ENCODE measurements at places on chromosomes 13 and 19. TPM values are rescaled to one million over a fixed set of nuclear protein-coding genes. Genes with fewer than 3 reads are reported as not detected.

ZNF304 gene
- total RNA-seq, result 9.6 TPM

PGLYRP2 gene
- total RNA-seq, result not detected

GRCh38 chr19:1975162-1975480, 34.1 kb downstream of the CSNK1G2 start:
- DNase-seq, result no peak

KCNK6 gene
- 24.6 TPM for total RNA-seq

DNA sequence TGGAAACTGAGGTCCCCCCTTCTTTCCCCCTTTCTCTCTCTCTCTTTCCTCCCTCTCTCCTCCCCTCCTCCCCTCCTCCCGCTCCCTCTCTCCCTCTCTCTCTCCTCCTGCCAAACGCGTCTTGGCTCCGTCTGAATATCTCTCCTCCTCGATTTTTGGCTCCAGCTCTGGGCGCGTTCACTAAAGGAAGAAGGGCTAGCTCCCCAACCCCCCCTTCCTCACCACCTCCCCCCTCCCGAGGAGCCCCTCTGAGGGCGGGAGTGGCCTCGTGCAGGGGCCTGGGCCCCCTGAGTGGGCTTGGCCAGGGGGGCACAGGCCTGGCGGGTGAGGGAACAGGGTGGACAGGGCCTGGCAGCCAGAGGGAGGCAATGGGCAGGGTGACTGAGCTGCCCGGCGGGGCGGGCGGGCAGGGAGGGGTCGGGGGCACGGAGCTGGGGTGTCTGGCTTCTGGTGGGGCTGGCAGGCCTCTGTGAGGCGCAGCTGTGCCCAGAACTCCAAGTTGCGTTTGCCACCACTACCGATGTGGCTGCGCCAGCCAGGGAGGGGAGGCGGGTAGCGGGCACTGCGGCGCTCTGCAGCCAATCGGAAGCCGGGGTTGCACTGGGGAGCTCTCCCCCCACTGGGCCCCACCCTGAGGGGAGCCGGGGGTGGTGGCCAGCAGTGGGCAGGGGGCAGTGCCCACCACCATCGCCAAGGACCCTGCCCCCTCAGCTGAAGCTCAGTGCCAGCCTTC, 7.1 kb downstream of the NFIX start:
- DNase-seq, result peak; percentile 96

FUT1 gene
- 0.49 TPM for total RNA-seq

DNA sequence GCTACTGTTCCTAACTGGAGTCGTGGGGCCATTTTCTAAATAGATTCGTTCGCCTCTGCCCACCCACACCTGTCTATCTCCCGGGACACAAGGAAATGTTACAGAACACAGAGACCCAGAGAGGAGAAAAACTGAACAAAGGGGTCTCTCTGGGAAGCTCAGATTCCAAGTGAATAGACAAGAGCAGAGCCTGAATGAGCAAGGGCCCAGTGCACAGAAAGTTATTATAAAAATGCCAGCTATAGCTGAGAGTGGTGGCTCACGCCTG, 27.2 kb upstream of the FEM1A start:
- no peak for DNase-seq

WDR87 gene
- total RNA-seq, result not detected

ZNF440 gene
- 5.6 TPM for total RNA-seq

RASAL3 gene
- total RNA-seq, result 2.0 TPM

DNA sequence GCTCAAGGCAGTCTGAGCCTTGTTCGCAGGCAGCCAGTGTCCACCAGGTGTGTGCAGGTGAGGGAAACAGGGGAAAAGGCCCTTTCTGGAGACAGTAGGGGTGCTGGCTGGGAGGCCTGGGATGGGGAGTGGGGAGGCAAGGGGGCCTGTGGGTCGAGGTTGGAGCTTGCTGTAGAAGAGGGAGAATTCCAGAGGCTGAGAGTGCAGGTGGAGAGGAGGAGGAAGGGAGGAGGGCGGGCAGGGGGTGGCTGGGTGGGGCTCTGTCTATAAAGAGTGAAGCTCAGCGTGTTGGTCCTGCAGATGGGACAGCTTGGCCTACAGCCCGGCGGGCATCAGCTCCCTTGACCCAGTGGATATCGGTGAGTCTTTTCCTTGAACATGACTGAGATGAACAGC, at the start of gene CCL25:
CCL25 (plus strand) TSS at position 297 of the 396 bp plus-strand sequence. CDS start 290 bp downstream, outside the sequence.
- no peak for DNase-seq

HAUS8 gene
- 14.1 TPM for total RNA-seq

GRCh38 chr13:33207615-33207961, 78.0 kb downstream of the STARD13 start:
- DNase-seq, result no peak

GRCh38 chr13:65417953-65418352, 1812.2 kb downstream of the PCDH9 start:
- DNase-seq, result no peak

DNA sequence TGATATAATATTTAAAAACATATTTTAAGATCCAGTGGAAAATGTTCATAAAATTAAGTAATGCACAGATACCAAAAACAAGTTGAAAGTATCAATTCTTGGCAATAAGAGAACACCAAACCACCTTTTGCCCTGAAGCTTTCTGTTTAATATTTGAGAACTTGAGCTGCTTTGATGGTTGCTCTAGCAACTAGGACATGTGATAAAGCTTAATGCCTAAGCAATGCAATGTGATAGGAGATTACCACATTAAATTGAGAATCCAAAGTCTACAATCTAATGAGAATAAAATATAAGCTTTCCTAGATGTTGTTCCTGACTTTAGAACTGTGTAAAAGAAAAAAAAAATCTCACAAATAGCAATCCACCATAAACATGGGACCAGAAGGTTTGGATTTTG, 1367.5 kb upstream of the PCDH9 start:
- DNase-seq, result no peak

DNA sequence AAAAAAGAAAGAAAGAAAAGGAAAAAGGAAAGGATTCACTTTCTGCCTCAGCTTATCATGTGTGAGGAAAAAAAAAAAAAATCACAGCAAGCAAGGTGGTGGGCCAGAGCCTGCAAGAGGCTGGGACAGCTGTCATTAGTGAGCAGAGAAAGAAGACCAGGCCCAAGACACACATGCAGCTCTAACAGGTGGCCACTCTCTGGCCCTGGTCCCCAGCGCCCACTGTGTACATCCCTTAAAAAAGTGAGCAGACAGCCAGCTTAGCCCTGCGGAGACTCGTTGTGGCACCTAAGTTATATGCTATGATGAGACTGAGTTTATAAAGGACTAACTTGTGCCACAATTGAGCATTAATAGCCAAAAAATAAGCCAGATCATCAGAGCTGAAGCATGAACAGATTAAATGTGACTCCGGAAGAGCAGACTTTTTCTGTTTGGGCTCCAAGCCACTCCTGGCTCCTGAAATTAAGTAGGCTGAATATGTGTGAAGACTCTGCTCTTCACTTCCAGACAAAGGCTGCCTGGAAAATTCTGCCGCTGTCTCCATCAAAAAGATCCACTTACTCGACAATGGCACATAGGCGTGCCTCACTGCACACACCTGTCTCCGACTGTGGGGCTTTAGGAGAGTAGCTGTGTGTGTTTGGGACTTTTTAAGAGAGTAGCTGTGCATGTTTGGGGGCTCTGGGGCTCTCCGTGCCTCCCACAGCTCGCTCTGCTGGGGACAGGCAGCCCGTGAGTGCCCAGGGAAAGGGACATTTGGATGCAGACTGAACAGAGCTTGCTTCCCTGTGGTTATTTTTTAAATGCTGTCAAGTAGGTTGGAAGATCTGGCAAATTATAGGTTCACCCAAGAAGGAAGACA, 55.0 kb downstream of the LATS2 start:
- DNase-seq, result peak; percentile 60

GRCh38 chr19:4099041-4099764, 24.7 kb downstream of the MAP2K2 start:
- DNase-seq, result no peak

- DNase-seq, result peak; percentile 78
Measured at GRCh38 chr19:37999309-38000213, 92.6 kb downstream of the SIPA1L3 start.

SYNGR4 gene
- total RNA-seq, result not detected

DNA sequence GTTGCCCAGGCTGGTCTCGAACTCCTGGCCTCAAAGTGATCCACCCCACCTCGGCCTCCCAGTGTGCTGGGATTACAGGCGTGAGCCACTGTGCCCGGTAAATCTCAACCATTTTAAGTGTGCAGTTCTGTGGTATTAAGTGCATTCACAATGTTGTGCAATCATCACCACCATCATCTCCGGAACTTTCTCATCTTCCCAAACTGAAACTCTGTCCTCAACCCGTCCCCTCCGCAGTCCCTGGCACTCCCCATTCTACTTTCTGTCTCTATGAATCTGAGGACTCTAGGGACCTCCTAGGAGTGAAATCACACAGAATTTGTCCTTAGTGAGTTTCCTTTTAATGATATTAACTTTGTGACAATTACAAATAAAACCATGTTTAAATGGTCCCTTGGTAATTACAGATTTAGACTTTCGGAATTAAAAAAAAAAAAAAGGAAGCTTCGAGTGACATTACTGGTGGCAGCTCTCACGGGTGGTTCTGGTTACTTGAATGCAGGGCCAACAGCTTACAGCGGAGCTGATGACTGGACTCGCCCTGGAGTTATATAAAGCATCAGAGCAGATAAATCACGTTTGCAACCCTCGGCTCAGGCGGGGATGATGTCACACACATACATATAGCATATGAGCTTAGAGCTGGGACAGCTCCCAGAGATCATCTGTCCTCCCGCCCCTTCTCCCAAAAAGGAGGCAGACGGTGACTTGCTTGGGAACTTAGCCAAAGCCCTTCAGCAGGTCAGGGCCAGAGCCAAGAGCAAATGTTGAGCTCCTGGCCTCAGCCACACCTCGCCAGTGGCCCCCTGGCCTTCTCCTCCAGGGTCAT, 89.8 kb downstream of the ZNF557 start:
- peak; percentile 96 for DNase-seq

DNA sequence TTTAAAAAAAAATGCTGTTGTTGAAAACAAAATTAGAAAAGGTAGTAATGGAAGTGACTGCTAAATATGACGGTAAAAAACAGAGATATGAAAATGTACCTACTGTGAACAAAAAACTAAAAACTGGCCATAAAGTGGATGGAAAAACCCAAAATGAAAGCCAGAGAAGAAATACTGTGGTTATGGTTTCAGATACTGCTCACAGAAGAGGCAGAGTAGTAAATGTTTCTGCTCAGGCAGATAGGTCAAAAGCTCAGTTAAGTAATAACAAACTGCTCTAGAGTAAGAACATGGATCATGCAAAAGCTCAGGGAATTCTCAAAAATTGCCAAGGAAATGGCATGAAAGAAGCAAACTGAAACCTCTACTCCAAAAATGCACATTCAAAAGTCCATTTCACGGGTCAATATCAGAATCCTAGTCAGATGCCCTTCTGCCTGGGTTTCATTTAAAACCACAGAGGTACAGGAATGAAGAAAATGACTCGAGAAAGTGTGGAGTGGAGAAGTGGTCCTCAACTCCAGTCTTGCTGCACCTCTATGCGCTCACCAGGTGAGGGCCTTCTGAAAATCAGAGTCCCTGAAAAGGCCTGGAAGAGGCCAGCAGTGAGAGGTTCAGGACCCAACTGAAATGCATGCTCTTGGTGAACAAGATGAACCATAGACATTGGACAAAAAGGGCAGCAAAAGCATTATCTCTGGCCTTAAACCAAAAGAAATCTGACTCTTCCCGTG, 315.0 kb upstream of the SPRY2 start:
- DNase-seq, result no peak

- DNase-seq, result no peak
Measured at GRCh38 chr19:45558399-45558878, 26.2 kb downstream of the OPA3 start.

GRCh38 chr13:25630329-25630900, 258.6 kb downstream of the ATP8A2 start:
- no peak for DNase-seq

- DNase-seq, result no peak
Measured at GRCh38 chr13:47478985-47479384, 522.1 kb downstream of the SUCLA2 start.

DNA sequence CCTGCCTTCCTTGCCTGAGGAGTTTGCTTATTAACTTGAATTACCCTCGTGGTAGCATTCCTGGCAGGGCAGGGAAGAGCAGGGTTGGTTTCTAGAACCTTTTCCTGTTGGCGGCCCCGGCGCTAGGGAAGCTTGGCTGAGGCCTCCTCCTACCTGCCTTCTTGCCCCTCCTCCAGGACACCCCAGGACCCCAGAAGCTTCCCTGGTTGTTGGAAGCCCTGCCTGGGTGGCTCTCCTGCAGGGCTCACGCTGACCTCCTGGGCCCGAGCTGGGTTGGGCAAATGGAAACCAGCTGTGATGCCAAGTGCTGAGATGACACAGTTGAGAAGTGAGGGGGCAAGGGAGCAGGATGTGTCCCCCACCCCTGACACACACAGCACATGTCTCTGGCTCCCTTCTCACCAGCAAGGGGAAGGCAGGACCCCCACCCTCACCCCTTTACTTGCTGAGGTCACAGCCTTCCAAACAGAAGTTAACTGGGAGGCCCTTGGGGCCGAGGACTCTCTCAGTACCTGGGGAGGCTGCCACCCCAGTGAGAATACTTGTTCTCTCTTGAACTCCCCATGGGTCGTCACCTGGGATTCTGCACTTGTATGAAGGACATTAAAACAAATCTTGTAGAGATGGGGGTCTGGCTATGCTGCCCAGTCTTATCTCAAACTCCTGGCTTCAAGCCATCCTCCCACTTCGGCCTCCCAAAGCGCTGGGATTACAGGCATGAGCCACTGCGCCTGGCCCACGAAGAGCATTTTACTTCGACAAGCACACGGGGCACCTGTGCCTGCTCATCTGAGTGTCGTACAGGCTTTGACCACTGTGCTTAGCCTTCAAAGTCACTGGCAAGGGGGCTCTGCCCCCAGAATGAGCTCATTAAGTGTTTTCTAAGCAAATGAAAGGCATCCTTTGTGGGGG, 10.5 kb downstream of the CEBPA start:
- no peak for DNase-seq

TMEM147 gene
- total RNA-seq, result 60.1 TPM

AZU1 gene
- 1.1 TPM for total RNA-seq

DNA sequence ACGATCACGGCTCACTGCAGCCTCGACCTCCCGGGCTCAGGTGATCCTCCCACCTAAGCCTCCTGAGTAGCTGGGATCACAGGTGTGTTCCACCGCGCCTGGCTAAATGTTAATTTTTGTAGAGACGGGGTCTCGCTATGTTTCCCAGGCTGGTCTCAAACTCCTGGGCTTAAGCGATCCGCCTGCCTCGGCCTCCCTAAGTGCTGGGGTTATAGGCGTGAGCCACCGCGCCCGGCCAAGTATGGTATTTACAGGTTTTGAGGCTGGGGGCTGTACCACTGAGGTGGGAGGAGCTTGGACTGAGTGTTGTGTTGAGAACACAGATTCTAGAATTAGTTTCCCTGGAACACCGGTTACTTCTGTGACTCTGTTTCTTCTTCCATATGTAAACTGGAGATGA, 452 bp upstream of the PPM1N start:
- DNase-seq, result no peak

OR7G3 gene
- total RNA-seq, result not detected

DNA sequence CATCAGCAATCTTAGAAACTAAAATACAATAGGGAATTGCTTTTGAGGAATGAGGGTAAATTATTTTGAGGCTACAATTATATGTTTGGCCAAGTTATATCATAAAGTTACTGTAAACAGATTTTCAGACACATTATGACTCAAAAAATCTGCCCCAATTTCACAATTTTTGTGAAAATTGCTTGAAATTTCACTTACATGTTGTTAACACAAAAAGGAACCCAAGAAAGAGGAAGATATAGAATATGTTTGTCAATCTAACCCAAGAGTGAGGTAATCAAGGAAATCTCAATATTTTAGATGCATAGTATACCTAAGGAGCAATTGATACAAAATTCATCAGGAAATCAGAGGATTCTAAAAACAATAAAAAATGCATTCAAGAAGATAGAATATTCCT, 73.9 kb upstream of the FNDC3A start:
- DNase-seq, result no peak

- DNase-seq, result peak; percentile 81
Measured at GRCh38 chr19:38658462-38659306, 11.2 kb downstream of the ACTN4 start.
